Endothelial cell (in vitro differentiated cells): ENCODE measurements at places on chromosomes 7 and 10.

DNA sequence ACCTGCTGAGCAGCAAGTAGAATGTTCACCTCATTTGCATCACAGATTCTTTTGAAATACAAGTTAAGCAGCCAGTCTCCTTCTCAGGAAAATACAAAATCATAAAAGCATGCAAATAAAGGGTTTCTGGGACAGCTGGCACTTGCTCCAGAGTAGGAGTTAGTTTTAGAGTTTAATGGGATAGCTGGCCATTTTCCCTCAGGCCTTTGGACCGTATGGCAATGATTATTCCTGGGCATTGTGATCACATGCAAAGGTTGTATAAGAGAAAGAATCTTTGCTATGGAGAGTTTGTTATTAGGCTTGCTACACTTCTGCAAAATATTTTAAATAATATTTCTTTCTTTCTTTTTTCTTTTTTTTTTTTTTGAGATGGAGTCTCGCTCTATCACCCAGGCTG, 240.8 kb downstream of the CDK14 start:
- no peak for DNase-seq

DNA sequence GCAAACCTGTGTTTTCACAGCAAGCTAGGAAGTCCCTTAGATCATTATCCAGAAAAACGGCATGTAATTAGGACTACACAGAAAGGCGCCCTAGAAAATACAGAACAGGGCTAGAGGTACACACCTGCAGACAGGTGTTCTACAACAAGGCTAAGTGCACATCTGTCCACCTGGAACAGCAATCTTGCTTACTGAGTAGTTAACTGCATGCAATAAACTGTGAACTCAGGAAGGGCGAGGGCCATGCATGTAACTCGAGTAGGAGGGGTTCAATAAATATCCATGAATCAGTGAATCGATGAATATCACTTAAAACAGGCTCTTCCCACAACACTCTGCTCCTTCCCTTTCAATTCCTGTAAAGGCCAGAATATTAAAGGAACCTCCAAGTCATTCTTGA, 22.0 kb downstream of the FAM171A1 start:
- DNase-seq: no peak

DNA sequence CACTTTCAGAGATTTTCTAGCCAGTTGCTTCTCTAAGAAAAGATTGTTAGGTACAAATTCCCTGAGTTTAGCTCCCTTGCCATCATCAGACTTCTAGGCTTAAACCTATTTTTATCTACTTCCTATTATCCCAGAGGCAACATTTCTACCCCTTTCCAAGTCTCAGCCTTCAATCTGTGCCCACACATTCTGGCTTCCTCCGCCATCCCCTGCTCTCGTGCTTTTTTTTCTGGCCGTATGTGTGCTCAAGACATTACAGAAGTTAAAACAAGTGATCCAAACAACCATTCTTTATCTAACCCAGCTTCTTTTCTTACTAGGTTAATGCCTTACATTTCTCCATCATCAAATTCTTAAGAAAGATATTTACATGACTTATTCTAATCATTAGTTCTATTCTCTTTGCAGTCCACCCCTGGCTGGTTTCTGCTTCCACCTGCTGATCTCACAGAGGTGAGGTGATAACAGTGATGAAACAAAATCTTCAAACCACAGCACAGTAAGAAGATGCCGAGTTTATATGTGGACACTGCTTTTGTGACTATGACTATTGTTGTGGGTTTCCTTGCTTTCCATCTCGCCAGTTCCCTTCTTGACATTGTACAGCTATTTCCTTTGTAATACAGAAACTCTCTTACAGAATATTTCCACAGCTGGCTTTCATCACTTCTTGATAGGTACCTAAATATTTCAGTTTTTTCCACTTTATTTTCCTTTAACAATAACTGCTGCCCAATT, 18.3 kb upstream of the CDK6 start:
- DNase-seq: no peak

DNA sequence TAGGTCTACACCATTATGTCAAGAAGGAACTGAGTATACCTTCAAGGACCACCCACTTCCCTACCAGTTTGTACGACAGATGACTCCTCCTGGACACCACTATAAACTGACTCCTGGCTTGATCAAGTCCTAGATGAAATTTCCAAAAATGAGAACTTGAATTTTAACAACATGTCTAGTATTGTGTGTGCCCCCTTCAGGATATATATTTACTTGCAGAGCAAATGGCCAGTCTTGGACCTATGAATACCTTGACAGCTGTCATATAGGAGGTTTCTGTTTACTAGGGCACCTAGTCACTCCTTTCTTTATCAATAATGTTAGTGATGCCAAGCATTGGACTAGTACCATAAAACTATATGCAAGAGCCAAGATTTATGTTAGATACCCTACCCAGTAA, 94.1 kb upstream of the TMEM26 start:
- DNase-seq: no peak

DNA sequence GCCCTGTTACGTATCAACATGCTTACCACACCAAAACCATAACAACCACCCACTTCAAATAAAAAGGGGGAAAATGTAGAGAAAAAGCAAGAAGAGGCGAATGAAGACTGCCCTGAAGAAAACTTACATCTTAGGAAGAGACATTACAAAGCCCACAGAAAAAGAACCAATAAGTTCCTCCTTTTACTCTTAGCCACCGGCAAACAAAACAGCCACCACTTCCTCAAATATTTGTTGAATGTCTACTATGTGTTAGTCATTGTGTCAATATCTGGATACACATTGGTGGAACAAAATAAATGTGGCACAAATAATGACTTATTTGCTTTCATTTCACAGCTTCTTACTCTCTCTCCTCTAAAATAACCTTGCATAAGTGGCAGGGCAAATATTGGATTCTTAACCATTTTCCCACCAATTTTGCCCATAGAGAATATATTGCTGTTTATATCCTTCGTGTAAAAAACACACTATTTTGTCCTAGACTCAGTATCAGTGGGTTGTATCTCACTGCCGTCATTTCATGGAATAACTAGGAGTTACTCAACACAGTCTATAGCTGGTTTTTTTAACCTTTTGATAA, 106.8 kb downstream of the ANK3 start:
- DNase-seq: no peak

- no peak for DNase-seq
Observed at GRCh38 chr7:131769241-131769640, 212.8 kb upstream of the PODXL start.

GRCh38 chr10:14553448-14553847, 221.2 kb downstream of the FAM107B start:
- no peak for DNase-seq

GRCh38 chr10:16049782-16050181, 189.5 kb upstream of the MINDY3 start:
- no peak for DNase-seq

DNA sequence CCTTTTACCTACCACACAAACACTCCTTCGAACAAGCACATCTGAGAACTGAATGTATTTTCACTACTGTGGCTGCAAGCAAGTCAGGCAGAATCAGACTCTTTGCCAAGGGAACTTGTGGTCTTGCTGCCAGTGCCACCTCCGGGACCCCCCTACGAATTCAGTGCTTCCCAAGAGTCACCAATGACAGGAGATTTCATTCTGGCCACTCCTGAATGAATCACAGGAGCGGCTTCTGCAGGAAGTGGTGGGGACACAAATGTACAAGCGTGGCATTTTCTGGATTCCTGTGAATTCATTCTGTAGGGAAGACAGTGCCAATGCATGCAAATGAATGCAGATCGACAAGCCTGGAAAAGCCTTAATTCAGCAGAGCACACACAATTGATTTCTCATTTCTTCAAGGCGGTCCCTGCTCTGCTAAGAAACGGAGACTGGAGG, 161.2 kb downstream of the CAMK1D start:
- DNase-seq: no peak

DNA sequence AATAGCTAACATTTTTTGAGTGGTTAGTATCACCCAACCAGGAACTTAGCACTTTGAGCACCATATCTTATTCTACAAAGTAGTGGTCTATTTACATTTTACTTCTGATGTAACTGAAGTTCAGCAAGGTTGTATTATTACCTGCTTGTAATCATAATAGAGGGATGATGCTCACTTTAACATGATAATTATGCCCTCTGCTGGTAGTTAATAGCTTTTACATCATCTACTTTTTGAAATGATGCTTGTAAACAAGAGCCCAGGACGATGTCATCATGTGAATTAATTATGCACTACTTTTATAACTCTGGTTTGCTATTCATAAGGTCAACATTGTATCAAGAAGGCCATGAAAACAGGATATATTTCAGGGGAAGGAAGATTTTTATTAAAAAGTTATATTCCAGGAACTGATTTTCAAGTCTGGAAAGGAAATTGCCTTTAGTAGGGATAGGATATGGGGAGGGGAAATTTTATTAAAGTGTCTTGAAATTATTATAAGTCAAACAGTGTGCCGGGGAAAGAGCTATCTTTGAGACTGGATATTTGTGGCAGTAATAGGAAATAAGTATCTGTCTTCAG, 80.3 kb upstream of the SCIN start:
- DNase-seq: no peak

DNA sequence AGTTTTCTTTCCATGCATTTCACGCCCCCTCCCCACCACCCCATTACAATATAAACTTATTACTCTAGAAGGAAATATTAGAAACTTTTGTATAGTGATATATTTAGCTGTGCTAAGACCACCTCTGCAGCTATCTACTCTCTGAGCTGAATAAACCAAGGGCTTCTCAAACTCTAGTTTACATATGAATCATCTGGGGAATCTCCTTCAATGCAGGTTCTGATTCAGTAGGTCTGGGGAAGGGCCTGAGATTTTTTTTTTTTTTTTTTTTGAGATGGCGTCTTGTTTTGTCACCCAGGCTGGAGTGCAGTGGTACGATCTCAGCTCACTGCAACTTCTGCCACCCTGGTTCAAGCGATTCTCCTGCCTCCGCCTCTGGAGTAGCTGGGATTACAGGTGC, 67.6 kb upstream of the PRKG1 start:
- no peak for DNase-seq

GRCh38 chr7:43870316-43870715, 999 bp upstream of the MRPS24 start:
- no peak for DNase-seq

DNA sequence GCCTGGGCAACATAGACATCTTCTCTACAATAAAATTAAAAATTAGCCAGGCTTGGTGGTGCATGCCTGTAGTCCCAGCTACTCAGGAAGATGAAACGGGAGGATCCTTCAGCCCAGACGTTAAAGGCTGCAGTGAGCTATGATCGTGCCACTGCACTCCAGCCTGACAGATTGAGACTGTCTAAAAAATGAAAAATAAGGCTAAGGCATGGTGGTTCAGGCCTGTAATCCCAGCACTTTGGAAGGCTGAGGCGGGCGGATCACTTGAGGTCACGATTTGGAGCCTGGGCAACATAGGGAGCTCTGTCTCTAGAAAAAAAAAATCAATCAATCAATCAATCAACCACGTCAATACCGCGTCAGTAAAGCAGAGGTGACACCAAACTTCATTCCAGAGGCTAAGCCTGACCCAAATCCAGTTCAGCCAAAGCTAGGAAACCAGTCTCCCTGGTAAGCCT, 31.1 kb downstream of the MRPS24 start:
- DNase-seq: no peak

GRCh38 chr10:69362471-69362954, 54.2 kb downstream of the TACR2 start:
- DNase-seq: no peak

GRCh38 chr7:133230591-133231194, 22.2 kb upstream of the EXOC4 start:
- DNase-seq: peak; percentile 63

DNA sequence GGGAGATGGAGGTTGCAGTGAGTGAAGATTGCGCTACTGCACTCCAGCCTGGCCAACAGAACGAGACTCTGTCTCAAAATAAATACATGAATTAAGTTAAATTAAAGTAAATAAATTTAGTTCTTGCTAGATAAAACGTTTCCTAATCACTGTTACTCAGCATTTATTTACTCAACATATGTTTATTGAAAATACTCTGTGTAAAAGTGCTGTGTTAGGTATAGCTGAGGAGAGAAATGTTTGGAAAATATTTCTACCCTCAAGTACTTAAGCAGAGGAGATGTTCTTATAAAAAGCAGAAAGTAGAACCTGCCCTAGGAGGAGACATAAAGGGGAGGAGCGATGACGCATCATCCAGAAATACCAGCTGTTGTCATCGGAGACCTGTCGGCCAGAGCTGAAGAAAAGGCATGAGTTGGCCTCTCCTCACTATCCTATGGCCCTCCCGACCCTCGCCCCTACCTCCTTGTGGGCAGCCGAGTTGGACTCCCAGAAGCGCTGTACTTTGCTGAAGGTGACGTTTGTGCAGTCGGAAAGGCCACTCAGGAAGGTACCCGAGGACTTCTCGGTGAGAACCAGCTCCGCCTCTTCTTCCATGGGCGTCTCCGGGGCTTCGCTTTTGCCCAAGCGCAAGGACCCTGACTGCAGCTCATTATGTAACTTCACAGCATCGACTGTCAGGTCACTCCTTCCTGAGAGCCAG, 1.1 kb downstream of the RRP12 start:
- no peak for DNase-seq

DNA sequence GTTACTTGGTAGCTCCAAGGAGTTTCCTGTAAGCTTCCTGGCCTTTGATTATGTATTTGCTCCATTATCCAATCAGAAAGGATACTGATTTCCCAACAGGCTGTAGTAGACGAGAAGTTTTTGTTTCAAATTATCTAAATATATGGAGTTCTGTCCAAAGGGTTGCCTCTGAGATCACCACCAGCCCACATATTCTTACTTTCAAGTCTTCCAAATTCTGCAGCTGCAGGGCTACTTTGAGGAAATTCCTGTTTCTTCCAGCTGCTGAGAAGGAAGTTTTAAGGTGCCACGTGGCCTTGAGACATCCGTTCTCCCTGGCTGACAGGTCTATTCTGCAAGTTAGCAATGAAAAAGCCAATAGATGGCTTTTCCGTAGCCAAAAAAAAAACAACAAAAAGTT, 286.0 kb downstream of the TWIST1 start:
- DNase-seq: peak; percentile 18

DNA sequence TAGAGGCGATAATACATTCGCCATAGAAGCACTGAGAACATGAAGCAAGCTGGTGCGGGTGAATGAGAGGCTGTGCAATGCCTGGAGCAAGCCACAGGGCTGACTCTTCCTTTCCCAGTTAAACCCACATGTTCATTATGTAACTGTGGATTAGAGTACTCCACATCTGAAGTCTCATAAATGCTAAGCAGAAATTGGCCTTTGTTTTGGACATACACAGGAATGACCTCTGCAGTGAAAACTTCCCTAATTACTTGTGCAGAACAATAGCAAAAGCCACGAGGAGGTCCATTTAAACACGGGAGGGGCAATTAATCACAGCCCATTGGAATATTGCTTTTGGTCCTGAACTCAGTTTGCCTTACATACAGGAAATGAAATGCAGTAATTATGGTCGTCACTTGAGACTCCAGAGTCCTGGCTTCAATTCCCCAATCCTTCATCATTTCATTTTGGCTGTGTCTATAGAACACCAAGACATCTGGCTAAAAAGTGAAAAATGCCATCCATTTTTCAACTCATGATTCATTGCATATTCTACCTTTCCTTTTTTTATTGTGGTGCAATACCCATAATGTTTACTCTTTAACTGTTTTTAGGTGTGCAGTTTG, 78.7 kb upstream of the CXCL12 start:
- no peak for DNase-seq

- no peak for DNase-seq
Observed at GRCh38 chr10:119136084-119136483, 29.4 kb downstream of the SFXN4 start.

- DNase-seq: no peak
Observed at GRCh38 chr7:5200561-5201235, 10.7 kb downstream of the WIPI2 start.
